ENCODE measurements at places on chromosomes 7 and 10. TPM values are rescaled to one million over a fixed set of nuclear protein-coding genes. Genes with fewer than 3 reads are reported as not detected.

Gene BMPER
- 3.6 TPM for polyA plus RNA-seq

Gene TWIST1
- 4.8 TPM for polyA plus RNA-seq

Gene NKX1-2
- polyA plus RNA-seq: not detected

Gene DENND2A
- 41.9 TPM for polyA plus RNA-seq

Gene SFTPA1
- not detected for polyA plus RNA-seq

Gene PTER
- polyA plus RNA-seq: 6.4 TPM

Gene DGKI
- polyA plus RNA-seq: 0.68 TPM
